Left colon (tissue), 2 donors: ENCODE measurements at places on chromosomes 4 and X. TPM values are rescaled to one million over a fixed set of nuclear protein-coding genes. Genes with fewer than 3 reads are reported as not detected.

HMGB3 gene
- 39.1 TPM for total RNA-seq

GRCh38 chr4:153763404-153763803 is 3.6 kb upstream of the RNF175 start:
- no peak for DNase-seq

GRCh38 chr4:64777286-64777685 is 368.0 kb upstream of the TECRL start:
- no peak for DNase-seq

KCNIP4 gene
- total RNA-seq, result 3.4 TPM

DNA sequence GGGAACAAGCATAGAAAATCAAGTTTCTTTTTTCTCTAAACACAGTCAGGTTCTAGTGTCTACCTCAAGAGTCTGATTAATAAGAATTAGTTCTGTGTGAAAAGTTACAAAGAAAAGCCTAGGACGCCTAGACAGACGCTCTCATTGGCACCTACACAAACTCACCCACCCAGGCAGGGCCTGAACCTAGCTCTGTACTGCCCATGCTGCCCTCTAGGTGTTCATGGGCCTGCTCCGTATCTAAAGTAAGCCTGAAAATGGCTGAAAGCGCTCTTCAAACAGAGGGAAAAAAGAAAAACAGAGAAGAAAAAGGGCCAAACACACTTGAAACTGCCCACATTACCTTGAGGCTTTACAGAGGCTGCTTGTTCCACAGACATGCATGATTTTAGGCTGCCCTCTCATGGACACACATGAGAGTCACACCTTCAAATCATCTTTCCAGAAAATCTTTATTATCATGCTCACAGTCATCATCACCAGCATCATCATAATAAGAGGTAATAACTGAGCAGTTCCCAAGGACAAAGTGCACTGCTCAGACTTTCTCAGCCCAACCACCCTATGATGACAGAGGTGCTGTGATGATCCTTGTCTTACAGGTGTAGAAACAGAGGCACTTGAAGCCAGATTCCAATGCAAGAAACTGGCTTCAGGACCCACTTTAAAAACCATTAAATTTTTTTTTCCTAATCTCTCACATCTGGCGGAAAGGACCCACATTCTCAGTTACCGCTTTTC is 49.6 kb downstream of the MAP7D2 start:
- DNase-seq, result no peak

MFAP3L gene
- total RNA-seq, result 5.5 TPM
